ENCODE measurements at places on chromosomes 3 and 15.

GRCh38 chr3:37224879-37225278, 50.5 kb upstream of the LRRFIP2 start:
- DNase-seq: no peak

GRCh38 chr15:78617076-78617475, 3.7 kb downstream of the CHRNA3 start:
- no peak for DNase-seq

GRCh38 chr3:44080474-44081072, 161.1 kb upstream of the TOPAZ1 start:
- DNase-seq: no peak

- DNase-seq: no peak
These were observed 213.9 kb upstream of the PFN2 start for GRCh38 chr3:150184426-150185071.

DNA sequence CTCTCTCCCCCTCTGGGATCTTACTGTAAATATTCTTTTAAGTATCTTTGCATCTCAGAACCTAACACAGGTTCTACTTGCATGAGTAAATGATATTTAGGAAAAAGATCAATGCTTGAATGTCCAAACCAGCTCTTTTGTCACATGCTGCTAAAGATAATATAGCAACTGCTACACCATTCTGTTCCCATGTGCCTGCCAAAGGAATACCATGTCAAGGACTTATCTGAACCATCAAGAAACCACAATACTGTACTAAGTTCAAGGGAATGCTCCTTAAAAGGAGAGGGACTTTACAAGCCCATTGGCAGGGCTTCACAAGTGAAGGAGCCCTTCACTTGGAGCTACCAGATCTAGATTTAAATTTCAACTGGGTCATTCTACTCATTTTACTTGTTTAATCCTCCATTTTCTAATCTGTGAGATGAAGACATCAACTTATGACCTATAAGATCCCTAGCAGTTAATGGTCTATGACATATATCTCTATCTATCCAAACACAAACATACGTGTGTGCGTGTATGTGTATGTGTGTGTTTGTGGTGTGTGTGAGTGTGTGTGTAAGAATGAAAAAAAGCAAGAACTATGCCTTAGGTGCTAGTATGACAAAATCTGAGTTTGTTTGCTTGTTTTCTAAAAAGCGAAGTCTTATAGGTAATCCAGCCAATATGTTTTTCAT, 13.0 kb upstream of the SEC62 start:
- no peak for DNase-seq

DNA sequence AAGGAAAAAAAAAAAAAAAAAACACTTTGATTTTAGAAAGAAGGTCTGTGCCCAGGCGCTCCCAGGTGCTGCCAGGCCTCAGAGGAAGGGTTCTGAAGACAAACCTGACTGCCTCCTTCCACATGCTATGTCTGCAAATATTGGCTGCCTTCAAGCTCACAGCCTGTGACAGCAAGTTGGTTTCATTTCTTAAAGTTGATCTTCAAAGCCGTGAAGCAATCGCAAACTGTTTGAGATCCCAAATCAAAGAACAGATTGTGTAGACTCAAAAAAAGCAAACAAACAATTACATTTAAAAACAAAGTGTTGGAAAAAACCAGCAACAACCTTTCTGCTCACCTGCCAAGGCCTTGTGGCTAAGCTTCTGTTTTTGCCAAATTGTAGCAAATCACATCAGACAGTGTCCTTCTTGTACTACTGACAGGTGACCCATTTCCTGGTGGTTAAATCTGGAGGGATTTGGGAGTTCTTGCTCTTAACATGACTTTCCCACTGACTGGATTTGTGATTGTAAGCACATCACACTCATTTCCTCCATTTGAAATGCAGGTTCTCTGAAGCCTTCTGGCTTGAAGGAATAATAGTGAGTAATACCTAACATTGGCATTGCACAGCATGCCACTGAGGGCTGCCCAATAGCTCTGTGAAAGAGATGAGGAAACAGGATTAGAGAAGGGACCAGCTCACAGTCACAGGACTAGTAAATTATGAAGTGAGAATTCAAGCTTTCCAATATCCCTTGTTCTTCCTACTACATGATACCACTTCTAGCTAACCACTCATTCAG, 502.4 kb downstream of the LPP start:
- no peak for DNase-seq

- DNase-seq: no peak
These were observed 162.3 kb upstream of the ARHGEF26 start for GRCh38 chr3:153958635-153959595.

DNA sequence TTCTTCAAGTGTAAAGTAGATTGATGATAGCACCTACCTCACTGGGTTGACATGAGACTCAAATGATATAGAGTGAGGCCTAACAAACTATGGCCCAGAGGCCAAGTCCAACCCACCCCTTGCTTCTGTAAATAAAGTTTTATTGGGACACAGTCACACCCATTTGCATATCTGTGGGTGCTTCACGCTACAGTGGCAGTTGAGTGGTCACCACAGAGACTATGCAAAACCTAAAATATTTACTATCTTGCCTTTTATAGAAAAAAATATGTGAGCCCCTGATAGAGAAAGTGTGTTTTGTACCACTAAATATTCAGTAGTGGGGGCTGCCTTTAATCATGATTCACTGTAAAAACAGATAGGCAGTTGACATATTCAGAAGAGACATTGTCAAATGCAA, 38.0 kb downstream of the ACAN start:
- no peak for DNase-seq

- no peak for DNase-seq
These were observed 25.1 kb upstream of the GABPB1 start for GRCh38 chr15:50380089-50380488.

- no peak for DNase-seq
These were observed 23.0 kb upstream of the BFSP2 start for GRCh38 chr3:133376810-133377209.

- no peak for DNase-seq
These were observed 369.8 kb downstream of the SV2B start for GRCh38 chr15:91469632-91470567.

- DNase-seq: peak; percentile 91
These were observed 17.7 kb downstream of the FRMD4B start for GRCh38 chr3:69368129-69368741.

- DNase-seq: no peak
These were observed 22.3 kb upstream of the C2CD4B start for GRCh38 chr15:62187425-62187824.

DNA sequence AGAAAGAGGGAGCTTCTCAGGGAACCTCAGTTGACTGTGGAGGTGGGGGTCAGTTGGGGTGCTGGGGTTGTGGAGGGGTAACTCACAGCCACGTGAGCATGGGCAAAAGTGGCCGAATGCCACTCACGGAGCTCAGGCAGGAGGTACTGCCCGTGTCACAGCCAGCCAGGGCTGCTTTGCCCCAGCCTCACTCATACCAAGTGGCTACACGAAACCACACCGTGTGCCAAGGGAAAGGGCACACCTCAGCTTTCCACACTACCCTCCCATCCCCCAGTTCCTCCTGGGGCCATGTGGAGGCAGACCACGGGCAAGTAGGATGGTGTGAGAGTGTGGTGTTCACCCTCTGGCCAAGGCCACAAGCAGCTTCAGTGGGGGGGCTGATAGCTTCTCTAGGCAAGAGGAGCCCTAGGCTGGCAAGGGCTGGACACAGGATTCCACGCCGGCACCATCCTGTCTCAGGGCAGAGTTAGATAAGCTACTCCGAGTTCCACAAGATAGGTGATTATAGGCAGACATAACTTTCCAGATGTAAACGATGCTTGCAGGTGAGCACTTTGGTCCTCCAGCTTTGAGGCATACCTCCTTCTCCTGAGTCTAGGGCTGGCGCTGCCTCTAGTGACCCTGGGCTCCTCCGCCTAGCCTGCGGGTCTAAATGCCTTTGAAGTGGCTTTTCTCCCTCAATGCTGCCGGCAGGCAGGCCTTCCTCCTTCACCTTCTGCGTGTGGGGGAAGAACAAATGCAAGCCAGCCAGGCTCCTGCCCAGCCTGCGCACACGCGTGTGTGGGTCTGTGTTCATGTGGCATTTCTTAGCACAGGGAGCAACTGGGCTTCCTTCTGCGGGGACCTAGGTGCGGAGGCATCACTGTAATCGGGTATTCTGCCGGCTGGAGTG, 25.0 kb downstream of the RGMA start:
- DNase-seq: no peak

- no peak for DNase-seq
These were observed 17.0 kb downstream of the DTWD1 start for GRCh38 chr15:49637857-49638256.

- no peak for DNase-seq
These were observed 13.6 kb downstream of the CALML4 start for GRCh38 chr15:68191555-68191954.

- no peak for DNase-seq
These were observed 23.6 kb downstream of the TIMP4 start for GRCh38 chr3:12135029-12135657.

- peak; percentile 11 for DNase-seq
These were observed 90.4 kb downstream of the ISL2 start for GRCh38 chr15:76426941-76427340.

Measured in GM12878 (cell line).